Amygdala (tissue), 56 donors: ENCODE measurements at places on chromosomes 6 and 20.

GRCh38 chr6:113762641-113763040 is 94.5 kb upstream of the MARCKS start:
- DNase-seq: no peak

- no peak for DNase-seq
Measured at GRCh38 chr20:21180248-21180647, 54.4 kb downstream of the KIZ start.

- no peak for DNase-seq
Measured at GRCh38 chr6:158109748-158110147, 58.3 kb downstream of the SERAC1 start.

- DNase-seq: no peak
Measured at GRCh38 chr6:126060400-126060799, 74.1 kb downstream of the TRMT11 start.

GRCh38 chr20:41347523-41348429 is 7.2 kb downstream of the LPIN3 start:
- DNase-seq: no peak

DNA sequence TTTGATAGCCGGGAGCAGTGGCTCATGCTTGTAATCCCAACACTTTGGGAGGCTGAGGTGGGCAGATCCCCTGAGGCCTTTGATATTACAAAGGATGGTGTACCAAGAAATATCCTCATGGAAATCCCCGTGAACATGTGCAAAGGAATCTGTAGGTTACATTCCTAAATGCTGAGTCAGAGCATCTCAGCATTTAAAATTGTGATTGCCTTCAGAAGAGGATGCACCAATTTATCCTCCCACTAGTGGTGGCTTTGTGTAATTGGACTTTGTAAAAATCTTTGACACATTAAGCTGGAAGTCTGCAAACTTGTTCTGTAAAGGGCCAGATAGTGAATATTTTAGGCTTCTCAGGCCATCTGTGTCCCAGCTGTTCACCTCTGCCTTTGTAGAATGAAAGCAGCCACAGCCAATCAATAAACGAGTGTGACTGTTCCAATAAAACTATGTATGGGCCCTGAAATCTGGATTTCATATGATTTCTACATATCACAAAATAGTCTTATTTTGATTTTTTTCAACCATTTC is 11.8 kb downstream of the TMEM14B start:
- DNase-seq: no peak
